ENCODE measurements at places on chromosomes 4 and X.

DNA sequence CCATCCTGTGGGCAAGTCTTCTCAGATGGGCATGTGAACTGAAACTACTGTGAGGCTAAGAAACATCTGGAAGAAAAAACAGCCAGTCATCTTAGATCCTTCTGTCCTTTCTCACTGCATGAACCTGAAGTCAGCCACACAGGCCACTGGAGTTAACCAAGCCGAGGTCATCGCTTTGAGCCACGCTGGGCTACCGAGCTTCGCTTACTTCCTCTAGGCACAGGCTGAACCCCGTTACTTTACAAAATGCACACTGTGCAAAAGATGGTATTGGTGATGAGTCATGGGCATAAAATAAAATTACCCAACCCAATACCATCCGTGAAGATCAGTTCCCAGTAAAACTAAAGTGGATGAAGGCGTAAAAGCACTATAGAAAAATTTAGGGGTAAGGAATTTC is 86.2 kb downstream of the MTMR1 start:
- DNase-seq: no peak

DNA sequence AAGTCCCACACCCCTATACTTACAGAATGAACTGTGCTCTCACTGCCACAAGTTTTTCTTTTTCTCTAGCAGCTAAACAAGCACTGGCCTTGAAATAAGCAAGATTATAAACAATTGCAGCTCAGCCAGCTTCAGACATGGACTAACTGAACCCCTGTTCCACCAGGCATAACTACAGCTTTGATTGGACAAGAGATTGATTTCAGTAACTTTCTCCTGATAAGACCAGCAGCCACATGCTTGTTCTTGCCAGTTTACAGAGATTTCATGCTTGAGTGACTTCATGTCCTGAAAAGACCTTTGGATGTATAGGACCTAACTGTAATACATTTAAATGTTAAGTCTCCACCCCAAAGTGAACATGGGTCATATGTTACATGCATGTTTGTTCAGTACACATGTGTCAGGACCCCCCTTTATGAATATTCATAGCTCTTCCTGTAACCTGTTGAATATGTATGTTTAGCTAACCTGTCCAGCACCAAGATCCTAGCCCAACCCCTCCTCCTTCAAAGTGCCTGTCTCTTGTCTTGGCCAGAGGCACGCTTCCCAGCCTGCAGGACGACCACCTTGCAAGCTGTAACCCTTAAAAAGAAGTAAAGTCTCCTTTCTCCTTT is 27.9 kb downstream of the ZNF275 start:
- DNase-seq: no peak

DNA sequence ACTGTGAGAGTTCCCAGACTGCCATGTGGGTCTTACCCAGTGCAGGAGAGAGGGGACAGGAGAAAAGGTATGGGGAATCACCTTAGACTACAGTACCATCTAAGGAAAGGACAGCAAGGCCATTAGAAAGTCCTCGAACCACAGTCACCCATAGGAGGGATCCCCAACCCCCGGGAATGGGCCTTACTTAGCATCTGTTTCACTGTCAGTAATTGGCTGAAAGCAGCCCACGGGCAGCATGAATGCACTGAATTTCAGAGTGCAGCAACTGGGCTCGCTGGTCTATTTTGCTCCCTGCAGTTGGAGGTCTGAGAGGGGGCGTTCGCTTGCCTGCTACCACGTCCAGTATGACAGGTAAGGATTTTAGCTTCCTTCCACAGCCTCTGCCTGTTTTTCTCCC is 50.4 kb upstream of the KLHL8 start:
- no peak for DNase-seq

DNA sequence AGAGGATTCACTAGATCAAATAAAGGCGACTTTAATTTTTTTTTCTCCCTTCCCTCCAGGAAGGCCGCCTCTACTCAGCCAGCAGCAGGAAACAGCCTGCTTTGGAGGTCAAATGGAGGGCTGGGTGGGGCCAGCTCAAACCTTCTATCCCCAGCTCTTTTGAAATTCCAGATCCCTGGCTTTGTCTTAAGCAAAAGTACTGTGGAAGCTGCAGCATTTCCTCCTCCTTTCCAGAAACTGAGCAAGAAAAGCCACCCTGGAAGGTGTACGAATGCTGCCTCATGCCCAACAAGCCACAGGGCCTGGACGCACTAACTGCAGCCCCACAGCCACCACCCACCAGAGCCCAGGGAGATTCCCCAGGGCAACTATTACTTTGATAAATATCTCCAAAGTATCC is 55.1 kb upstream of the ZCCHC13 start:
- DNase-seq: no peak

DNA sequence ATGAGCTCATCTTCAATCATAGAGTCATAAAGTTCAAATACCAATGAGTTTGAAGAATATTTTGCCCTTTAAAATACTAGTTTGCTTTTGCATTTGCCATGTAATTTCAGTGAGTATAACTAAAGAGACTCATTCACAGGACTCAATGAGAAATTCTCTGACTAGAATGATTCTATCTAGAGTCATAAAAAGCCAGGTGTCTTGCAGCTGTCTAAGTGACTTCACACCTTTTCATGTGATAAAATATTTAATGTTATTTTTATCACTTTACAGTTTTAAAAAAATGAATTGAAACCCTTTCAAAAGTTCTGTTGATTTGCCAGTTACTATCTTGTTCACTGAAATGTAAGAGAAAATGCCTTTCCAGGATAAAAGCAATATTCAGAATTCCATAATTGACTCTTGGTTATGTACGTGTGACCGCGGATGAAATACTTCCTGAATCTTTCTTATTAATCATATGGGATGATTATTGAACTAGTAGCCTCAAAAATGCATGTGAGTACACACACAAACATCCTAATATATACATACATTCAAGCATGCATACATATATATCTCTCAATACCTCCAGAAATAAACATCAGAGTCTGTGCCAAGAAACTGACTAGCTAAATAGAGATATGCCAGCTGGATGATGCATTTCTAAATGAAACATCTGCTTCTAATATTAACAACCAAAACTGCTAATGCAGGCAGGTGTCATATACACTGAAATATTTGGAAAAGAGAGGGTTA is 87.0 kb downstream of the GABRB1 start:
- no peak for DNase-seq

GRCh38 chr4:149741186-149741831 is 74.3 kb downstream of the IQCM start:
- DNase-seq: no peak

- no peak for DNase-seq
Observed at GRCh38 chrX:154402622-154403127, 4.5 kb downstream of the RPL10 start.

GRCh38 chrX:49701933-49702332 is 6.1 kb upstream of the PAGE1 start:
- no peak for DNase-seq

DNA sequence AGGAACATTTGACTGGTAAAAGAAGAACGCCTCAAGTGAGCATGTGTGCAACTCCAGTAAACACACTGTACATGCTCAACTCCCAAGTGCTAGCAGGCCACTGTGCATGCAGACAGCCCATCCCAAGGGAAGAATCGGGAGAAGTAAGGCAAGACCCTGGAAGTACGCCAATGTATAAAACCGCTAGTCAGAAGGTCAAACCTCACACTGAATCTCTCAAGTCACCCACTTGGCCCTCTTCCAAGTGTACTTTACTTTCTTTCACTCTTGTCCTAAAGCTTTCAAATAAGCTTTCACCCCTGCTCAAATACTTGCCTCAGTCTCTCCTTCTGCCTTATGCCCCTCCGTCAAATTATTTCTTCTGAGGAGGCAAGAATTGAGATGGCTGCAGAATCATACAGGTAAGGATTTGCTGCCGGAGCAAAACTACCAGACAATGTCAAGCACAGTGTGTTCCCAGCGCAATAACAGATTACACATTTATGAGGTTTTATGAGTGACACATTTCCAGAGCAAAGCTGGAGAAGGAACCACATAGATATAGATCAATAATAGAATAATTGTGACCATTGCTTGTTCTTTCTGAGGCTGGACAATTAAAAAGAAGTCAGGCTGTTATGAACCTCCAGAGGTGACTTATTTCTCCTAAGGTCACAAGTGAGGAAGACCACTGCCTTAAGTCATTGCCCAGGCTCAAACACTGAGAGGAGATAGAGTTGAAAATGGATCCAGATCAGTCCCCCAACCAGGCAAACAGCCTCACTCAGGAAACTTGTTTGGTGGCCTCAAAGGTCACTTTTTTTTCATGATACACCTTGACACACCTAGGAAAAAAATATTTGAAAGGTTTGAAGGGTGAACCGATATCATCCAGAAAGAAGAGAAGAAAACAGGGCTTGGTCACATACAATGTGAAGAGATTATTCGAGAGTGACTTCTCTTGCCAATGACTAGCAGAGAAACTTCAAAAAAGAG is 26.3 kb downstream of the CXCL1 start:
- no peak for DNase-seq

- no peak for DNase-seq
Observed at GRCh38 chrX:131854581-131854980, 168.5 kb upstream of the STK26 start.

GRCh38 chr4:86449746-86450588 is 90.1 kb upstream of the MAPK10 start:
- no peak for DNase-seq

DNA sequence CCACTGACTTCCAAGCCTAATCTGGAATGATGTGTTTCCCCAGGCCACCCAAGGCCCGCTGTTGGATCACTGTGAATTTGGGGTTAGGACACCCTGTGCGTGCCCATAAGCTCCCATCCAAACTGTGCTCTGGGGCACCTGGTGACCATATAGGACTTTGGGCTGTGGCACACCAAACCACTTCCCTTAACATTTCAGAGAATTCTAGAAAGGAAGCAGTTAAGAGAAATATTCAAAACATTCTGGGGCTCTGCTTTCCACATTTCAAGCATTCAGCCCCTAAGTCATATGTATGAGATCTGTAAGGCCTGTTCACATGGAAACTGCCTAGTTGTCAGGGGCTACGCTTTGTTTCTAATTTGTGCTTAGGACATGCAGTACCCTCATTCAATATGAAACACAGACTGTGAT is 14.4 kb downstream of the VGLL1 start:
- DNase-seq: no peak

- no peak for DNase-seq
Observed at GRCh38 chr4:136800248-136800647, 732.0 kb downstream of the PCDH18 start.

DNA sequence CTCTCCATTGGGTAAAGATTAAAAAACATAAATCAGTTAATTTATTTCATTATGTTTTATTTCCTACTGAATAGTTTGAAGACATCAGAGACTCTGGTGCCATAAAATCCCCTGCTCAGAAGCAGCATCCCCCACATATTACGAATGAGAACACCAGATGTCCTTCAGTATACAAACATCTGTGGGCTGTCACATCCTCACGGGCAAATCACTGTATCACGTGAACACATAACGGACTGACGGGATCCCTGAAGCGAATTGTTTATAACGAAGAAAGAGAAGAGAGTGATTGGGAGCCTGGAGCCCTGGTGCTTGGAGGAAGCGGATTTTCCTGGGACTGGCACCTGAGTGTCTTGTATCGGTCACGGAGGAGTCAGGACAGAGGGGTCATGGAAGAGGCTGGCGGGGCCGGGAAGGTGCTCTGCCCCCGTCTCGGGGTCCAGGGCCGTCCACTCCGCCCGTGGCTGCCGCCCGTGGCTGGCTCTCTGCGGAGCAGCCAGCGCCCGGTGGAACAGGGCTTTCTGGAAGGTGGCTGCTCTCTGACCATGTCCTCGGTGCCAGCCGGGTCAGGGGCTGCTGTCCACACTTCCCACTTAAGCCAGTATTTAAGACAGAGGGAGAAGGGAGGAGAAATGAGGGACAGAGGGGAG is 452.7 kb upstream of the FAT1 start:
- no peak for DNase-seq

DNA sequence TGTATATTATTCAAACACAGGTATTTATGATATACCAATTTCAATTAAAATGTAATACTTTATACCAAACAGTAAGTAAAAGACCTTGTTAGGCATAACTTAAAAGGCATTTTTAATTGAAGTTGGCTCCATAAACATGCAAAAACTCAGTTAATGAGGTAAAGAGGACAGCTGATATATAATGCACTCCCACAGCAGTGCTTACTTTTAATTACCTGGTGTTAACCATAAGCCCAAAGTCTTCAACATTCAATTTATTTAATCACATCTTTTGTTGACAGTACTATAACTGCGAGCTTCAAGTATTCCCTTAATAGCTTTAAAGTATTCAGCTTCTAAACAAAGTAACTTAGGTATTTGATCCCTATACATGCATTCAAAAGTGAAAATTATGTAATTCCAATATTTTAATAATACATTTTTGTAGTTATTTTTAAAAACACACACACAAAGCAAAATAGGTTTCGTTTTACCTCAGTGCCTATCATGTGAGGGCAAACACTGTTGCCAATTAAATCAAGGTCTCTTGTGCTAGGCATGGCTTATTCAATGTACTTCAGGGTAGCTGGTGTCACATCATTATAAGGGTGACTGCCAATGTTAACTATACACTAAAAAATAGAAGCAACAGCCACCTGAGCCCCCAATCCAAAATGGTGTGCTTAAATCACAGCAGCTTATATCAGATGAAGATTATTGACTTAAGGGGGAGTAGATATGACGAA is 197.1 kb downstream of the LRBA start:
- no peak for DNase-seq

- DNase-seq: no peak
Observed at GRCh38 chr4:6682862-6683590, 10.7 kb upstream of the S100P start.

- no peak for DNase-seq
Observed at GRCh38 chr4:7430368-7430964, 4.3 kb downstream of the PSAPL1 start.

GRCh38 chr4:55927803-55928437 is 20.8 kb upstream of the CEP135 start:
- no peak for DNase-seq

- no peak for DNase-seq
Observed at GRCh38 chr4:124953061-124953460, 240.5 kb upstream of the ANKRD50 start.

- no peak for DNase-seq
Observed at GRCh38 chrX:36116222-36116621, 196.7 kb downstream of the CFAP47 start.

DNA sequence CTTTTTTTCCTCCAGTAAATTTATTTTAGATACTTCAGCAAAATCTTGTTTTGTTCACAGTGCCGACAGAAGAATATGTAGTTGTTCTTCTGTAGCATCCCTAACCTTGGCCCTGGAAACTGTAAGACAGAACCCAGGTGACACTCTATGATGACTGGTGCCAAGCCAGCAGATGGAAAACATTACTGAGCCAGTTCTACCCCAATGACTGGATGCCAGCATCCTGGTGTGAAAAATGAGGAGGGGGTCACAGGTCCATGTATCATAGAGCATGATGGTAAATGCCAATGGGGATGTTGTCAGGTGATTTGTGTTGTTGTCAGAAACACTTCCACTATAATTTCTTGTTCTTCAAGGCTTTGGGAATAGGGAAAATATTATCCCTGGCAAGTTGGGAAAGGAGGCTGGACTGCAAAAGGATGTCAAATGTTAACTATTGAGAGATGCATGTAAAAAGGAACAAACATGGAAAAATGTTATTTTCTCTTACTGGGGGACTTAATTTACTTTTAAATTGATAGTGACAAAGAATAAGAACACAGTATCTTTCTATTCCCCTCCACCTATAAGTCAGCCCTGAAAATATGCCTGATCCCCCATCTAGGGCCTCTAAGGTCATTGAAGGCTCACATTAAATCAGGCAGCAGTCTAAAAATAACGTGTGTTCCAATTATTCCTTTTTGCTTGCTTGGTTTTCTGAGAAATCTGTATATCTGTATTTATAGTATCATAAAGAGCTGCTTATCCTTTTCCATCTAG is 159.8 kb downstream of the RASL11B start:
- no peak for DNase-seq

Data from stimulated activated CD8-positive, alpha-beta memory T cell treated with anti-CD3 and anti-CD28 coated beads, Interleukin-15, amount 100 ng/mL, for 4 hours (primary cell).